ENCODE measurements at places on chromosomes 12 and 14. TPM values are rescaled to one million over a fixed set of nuclear protein-coding genes. Genes with fewer than 3 reads are reported as not detected.

Gene TCHP
- polyA plus RNA-seq = 12.8 TPM

Gene OR6S1
- polyA plus RNA-seq = not detected

Gene SLC25A21
- polyA plus RNA-seq = 0.35 TPM

Gene TSPAN9
- 10.7 TPM for polyA plus RNA-seq

Measured in neural cell (in vitro differentiated cells).